ENCODE measurements at places on chromosomes 3 and 15.

GRCh38 chr3:69194431-69195165, 72.2 kb upstream of the LMOD3 start:
- DNase-seq, result no peak

DNA sequence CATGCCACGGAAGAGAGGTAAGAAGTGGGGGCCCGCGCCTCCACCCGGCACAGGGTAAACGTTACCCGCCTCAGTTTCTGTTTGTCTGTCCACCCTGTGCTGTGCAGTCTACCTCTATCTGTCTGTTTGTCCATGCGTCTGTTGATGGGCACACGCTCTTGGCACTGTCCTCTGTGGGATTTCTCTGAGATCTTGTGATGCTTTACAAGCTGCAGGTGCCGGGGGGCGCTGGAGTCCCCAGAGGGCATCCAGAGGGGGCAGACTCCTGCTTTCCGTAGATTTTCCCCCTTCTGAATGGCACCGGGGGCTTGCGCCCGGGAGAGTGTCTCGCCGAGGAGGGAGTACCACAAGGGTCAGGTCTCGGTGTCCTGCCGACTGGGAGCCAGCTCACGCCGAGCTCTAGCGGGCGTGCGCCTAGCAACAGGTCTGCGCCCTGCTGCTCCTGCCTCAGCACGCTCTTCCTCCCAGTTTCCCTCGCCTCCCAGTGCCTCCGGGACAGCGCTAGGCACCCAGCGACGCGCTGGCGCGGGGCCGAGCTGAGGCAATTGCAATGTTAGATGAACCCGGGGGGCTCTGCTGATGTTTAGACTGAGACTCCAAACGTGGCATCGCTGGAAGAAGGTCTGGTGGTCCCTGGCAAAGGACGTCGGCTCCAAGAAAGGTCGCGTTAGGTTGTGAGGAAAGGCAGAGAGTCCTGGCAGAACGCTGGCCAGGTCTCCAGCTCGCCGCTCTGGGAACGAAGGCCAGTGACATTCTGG, 667 bp downstream of the CEMIP start:
- DNase-seq, result no peak

DNA sequence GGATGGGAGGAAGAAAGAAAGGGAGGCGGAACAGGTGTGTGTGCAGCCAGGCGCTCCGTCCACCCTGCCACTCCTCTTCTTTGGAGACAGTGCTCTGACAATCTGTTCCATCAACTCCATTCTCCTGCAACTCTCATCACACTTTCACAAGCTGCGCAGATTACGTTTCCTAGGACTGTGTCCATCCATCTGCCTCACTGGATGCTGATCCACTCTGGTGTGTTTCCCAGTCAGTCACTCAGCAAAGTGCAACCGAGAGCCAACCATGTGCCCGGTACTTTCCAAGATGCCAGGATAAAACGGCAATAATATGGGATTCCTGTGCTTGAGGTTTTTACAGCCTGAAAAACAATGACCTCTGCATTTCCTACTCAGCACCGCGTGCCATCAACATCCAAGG, 59.6 kb downstream of the SLC12A8 start:
- DNase-seq, result no peak

GRCh38 chr15:34722439-34722836, 32.4 kb downstream of the GJD2 start:
- DNase-seq, result no peak

- no peak for DNase-seq
Measured at GRCh38 chr15:70323111-70323851, 225.6 kb upstream of the TLE3 start.

- no peak for DNase-seq
Measured at GRCh38 chr3:4849739-4850138, 129.5 kb upstream of the BHLHE40 start.

- DNase-seq, result peak; percentile 51
Measured at GRCh38 chr15:72368325-72368724, 7.5 kb downstream of the HEXA start.

- DNase-seq, result no peak
Measured at GRCh38 chr3:114450008-114450596, 156.3 kb downstream of the TIGIT start.

DNA sequence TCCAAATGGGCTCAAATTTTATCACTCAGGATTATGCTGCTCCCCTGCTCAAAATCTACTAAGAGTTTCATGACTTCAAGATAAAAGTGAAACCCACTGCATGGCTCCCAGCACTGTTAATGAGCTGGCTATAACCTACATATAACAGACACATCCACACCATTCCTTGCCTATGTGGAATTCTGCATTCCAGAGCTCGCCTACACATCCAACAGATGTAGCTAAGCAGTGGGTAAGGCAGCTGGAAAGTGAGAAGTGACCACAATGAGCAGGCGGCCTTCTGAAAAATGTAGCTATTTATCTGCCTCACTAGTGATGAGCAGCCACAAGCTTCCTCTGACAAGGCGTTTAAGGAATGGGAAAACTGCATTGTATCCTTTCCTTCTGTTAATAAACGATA, 92.0 kb upstream of the TRIM42 start:
- no peak for DNase-seq

GRCh38 chr3:171121801-171122200, 95.3 kb upstream of the SLC2A2 start:
- DNase-seq, result no peak

DNA sequence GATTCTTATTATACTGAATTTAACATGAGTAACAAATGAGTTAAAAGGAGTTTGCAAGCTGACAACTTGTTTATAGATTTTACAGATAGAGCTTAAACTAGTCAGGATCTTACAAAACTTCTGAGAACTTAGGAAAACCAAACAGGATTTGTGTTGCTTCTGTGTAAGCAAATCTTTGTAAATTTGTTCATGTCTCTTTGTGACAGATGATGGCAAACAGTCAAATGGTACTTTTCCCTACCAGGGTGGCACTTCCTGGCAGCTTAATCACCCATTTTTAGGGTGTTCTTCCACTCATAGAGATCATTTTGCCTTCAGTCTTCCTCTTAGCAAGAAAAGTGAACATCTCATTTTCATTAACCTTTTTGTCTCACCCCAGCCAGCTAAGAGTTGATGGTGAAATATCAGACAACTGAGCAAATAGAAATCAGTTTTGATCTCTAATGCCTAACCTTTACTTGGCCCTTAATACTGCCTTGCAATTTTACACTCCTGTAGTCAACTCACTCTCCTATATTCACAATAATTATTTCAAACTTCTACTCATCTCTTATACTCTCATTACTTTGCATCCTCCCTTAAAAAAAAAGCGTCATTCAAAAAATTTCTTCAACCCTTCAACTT, 23.7 kb upstream of the NECTIN3 start:
- no peak for DNase-seq

DNA sequence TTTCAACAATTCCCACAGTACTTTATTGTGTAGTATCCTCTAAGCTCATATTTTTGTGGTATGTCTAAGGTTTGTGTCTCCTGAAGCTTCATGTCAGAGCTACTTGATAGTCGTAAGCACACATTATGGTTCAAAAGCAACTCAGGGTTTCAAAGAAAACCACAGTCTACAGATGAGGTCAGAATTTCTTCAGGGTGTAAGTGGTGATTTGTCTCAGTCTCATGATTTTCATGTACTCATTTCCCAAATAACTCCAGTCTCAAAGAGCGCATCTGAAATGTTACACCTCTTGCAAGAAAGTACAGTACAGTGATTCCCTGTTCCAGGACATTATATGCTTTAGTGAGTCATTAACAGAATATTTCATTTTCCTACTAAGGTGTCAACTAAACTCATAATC, 47.5 kb upstream of the SSR3 start:
- no peak for DNase-seq

Measured in CD14-positive monocyte (primary cell).